ENCODE measurements at places on chromosomes 2 and 18. TPM values are rescaled to one million over a fixed set of nuclear protein-coding genes. Genes with fewer than 3 reads are reported as not detected.

The CAPN10 gene
- total RNA-seq, result 39.9 TPM

The SIX3 gene
- not detected for total RNA-seq

The COX5B gene
- 167 TPM for total RNA-seq

The ARHGEF4 gene
- not detected for total RNA-seq

The UCN gene
- total RNA-seq, result not detected

The CHRND gene
- total RNA-seq, result not detected

The ACVR1C gene
- not detected for total RNA-seq

The APCDD1 gene
- 0.95 TPM for total RNA-seq

The LIMS2 gene
- total RNA-seq, result 48.3 TPM

The USP37 gene
- 13.1 TPM for total RNA-seq

The GDF7 gene
- 1.1 TPM for total RNA-seq

The KIDINS220 gene
- total RNA-seq, result 41.3 TPM

The NPHP1 gene
- total RNA-seq, result 6.1 TPM

The GPR35 gene
- total RNA-seq, result 0.33 TPM

The MYO3B gene
- not detected for total RNA-seq

The RAB1A gene
- total RNA-seq, result 176 TPM

The CDK15 gene
- not detected for total RNA-seq

The AGXT gene
- total RNA-seq, result not detected

The TMEM198 gene
- not detected for total RNA-seq

The SKOR2 gene
- not detected for total RNA-seq

The CFC1 gene
- not detected for total RNA-seq

The HOXD4 gene
- total RNA-seq, result 13.7 TPM

The DSC1 gene
- total RNA-seq, result not detected

The LYPD6 gene
- total RNA-seq, result 3.1 TPM

The KCNS3 gene
- total RNA-seq, result 2.4 TPM

The SP5 gene
- total RNA-seq, result not detected

The TRIM43 gene
- not detected for total RNA-seq

The NYAP2 gene
- not detected for total RNA-seq

The IL1RL1 gene
- total RNA-seq, result 44.0 TPM

The KIF1A gene
- not detected for total RNA-seq

The NT5DC4 gene
- not detected for total RNA-seq

The ING5 gene
- total RNA-seq, result 24.5 TPM

The RAB31 gene
- 30.5 TPM for total RNA-seq

The PFN4 gene
- total RNA-seq, result 0.93 TPM

The PRSS56 gene
- total RNA-seq, result not detected

The ABCA12 gene
- not detected for total RNA-seq

The MAP2 gene
- 61.2 TPM for total RNA-seq

The EVX2 gene
- total RNA-seq, result not detected

The DNAH6 gene
- 0.25 TPM for total RNA-seq

Data from endothelial cell of umbilical vein (primary cell).